IPS DF 6.9 (cell line): ENCODE measurements at places on chromosomes 7 and 10.

DNA sequence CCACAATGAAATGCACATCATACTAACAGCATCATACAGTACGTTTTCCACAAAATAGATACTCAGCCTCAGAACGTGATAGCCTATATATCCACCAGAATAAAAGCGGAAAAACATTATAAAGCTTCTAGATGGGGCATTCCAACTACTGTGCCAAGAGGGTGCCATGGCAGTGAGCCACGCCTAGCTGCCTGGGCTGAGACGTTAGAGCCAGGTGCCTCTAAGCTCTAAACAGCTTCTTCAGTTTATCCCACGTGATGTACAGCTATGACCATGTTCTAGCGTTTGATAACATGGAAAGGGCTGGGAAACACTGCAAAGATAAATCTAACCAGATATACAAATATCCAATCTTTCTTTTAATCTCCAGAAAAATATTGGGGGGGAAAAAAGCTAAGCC is 17.8 kb downstream of the USP6NL start:
- DNase-seq: no peak

DNA sequence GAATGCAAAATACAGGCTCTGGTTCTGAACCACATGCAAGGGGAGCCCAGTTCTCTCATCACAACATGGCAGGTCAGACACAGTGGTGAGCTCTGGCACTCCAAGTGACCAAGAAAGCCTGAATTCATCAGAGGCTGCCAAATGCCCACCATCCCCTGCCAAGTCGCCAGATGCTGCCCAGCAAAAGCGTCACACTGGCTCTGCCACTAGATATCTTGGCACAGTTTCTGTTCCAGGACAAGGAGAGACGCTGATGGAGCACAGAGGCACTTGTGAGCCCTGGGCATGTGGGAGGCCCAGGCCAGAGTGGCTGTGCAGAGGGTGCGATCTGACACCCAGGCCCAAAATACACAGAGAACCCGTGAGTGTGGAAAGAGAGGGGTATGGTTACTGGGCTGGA is 57.8 kb downstream of the GAD2 start:
- no peak for DNase-seq

- DNase-seq: no peak
Measured at GRCh38 chr7:107998150-107998549, 4.8 kb downstream of the LAMB1 start.

DNA sequence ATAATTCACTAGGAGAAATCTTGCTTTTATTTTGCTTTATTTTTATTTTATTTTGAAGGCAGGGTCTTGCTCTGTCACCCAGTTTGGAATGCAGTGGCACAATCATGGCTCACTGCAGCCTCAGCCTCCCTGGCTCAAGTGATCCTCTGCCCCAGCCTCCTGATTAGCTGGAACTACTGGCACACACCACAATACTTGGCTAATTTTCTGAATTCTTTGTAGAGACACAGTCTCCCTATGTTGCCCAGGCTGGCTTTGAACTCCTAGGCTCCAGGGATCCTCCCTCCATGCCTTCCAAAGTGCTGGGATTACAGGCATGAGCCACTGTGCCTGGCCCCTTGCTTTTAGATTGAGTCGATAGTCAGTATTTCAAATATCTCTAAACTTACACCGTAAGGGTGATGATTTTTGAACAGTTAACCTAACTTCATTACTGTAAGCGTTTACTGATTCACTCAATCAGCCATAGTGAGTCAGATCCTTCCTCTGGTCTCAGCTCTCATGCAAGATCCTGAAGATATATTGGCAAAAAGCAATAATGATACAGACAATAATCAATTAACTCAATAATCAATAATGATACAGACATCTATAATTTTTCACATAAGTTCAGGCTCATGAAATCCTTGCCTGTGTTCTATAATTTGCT is 239.5 kb downstream of the KIAA1217 start:
- no peak for DNase-seq

DNA sequence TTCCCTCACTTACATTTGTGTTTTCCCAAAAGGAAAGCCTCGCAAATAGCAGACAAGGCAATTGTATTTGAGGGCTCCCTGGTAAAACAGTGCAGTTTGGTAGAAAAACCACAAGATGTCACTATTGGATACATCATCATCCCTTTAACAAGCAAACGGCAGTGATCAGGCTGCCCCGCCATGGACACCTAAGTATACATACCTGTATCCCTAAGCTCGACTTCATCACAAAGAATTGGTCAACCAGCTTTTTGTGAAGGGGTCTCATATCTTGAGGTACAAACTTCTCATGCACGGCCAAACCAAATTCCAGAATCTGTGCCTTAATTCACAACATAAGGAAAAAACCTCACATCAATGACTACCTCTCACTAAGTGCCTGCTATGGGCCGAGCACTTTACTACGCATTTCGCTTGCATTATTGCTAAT is 179.5 kb upstream of the IMMP2L start:
- DNase-seq: no peak
